NCI-H1048 (cell line): ENCODE measurements at places on chromosomes 16 and 17.

DNA sequence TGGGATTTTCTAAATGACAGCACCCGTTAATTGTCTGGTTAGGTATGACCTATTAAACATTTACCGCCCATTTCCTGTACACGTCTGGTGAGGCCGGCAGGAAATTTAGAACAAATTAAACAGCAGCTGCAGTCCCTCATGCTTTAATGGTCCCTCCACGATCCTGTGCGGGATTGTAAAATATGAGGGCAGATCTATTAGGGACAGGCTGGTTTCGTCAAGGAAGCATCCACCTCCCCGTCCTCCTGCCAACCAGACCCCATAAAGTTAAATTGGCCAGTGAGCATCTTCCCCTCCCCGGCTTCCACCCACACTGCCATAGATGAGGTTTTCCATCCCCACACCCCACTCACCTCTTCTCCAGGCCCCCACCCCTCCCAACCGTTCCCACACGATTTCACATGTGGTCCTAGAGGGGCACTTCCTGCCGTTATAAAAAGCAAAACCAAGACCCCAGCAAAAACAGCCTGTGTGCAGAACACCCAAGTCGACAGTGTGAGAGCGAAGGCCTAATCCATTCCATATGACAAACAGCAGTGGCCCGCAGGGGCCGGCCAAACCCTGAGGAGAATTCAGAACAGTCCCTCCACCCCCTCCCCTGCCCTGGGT is 331.9 kb downstream of the FOXL1 start:
- DNase-seq: no peak

DNA sequence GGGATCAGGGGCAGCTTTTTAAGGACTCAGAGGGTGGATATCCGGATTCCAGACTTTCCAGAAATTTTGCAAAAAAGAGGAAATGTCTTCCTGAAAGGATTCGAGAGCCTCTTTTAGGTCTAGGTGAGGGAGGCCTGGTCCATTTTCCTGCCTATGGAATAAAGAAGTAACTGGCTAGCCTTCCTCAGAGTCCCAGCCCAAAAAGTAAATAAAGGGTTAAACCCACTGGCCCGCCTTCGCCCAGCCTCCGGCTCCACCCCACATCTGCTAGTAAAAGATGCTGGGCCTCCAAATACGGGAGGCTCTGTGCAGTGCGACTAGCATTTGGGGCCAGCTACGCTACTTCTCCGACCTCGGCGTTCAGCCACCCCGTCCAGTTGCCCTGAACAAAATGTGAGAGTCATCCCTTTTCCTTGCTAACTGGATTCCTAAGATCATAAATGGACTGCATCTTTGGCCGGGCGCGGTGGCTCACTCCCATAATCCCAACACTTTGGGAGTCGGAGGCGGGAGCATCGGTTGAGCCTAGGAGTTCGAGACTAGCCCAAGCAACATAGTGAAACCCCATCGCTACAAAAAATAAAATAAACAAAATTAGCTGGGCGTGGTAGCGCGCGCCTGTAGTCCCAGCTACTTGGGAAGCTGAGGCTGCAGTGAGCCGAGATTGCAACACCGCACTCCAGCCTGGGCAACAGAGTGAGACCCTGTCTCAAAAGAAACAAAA is 824 bp upstream of the MPP2 start:
- no peak for DNase-seq

- DNase-seq: no peak
Observed at GRCh38 chr17:78766225-78766624, 15.8 kb downstream of the CYTH1 start.

DNA sequence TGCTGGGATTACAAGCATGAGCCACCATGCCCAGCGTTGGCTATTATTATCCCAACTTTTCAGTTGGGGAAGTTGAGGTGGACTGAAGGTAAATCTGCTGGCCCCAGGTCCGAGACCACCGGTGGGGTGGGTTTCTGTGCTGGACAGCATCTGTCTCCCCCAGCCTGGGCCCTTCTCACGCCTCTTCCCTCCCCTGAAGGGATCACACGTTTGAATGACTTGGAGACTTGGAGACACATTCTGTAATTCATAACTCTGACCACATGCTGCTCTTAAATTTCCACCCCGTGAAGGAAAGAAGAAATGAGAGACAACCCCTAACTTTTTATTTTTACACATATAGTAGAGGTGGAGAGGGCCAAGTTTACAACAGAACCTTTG is 109.8 kb downstream of the MSI2 start:
- DNase-seq: no peak

GRCh38 chr17:71441098-71441497 is 679.7 kb upstream of the SOX9 start:
- no peak for DNase-seq
